ENCODE measurements at places on chromosomes 2 and 18. TPM values are rescaled to one million over a fixed set of nuclear protein-coding genes. Genes with fewer than 3 reads are reported as not detected.

The DLX2 gene
- 0.16 TPM for total RNA-seq

The AQP12A gene
- total RNA-seq, result not detected

The CRYBA2 gene
- not detected for total RNA-seq

The WDR7 gene
- 12.4 TPM for total RNA-seq

The ANKRD29 gene
- total RNA-seq, result 0.81 TPM

The MYO5B gene
- total RNA-seq, result 24.6 TPM

The C1QL2 gene
- not detected for total RNA-seq

The TNFRSF11A gene
- 0.13 TPM for total RNA-seq

The CMPK2 gene
- total RNA-seq, result 1.1 TPM

The ALPP gene
- not detected for total RNA-seq

The HOXD12 gene
- total RNA-seq, result not detected

The CFAP65 gene
- total RNA-seq, result 0.13 TPM

The DOK6 gene
- 5.2 TPM for total RNA-seq

The NPPC gene
- total RNA-seq, result 0.76 TPM

The GAL3ST2 gene
- 1.0 TPM for total RNA-seq

The DPP4 gene
- total RNA-seq, result 42.3 TPM

The STON1 gene
- total RNA-seq, result 2.1 TPM

The XIRP2 gene
- not detected for total RNA-seq

The GORASP2 gene
- total RNA-seq, result 72.5 TPM

The TRIM54 gene
- total RNA-seq, result not detected

The ANO7 gene
- 1.8 TPM for total RNA-seq

The CCDC93 gene
- 7.3 TPM for total RNA-seq

The XDH gene
- total RNA-seq, result 0.51 TPM
